ENCODE measurements at places on chromosomes 5 and 9.

DNA sequence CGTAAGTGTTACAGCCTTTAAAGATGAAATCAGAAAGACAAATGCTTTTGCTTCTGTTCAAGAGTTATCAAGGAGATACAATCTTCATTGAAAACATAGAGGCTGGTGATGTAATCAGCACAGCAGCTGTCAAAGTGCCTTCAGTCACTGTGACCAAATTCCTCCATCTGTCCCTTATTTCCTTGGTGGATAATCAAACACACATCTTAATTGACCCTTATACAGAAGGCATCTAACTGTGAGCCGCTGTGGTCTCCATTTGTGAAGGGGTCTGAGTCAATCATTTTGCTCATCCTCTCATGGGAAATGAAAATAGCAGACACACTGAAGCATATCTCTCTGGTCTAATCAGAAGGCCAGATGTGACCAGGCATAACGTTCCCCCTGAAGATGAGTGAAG lies 130.1 kb upstream of the TLR4 start:
- no peak for DNase-seq

- no peak for DNase-seq
These were observed 548.6 kb upstream of the TLE4 start for GRCh38 chr9:79023134-79023580.

DNA sequence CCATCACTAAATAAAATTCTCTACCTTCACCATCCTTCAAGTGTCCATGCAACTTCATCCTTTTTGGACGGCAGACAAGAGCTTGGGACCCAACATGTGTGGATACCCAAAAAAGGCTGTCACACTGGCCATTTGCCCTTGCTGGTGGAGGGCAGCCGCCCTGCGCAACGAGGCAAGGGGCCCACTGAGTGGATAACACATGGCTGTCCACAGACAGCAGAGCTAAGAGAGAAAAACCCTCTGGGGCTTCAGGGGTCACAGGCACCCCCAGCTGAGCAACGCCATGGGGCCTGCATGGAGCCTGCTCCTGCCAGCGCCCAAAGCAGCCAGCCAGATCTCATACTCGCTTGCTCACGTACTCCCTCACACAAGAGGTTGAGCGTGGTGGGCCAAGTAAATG lies 205.9 kb upstream of the NREP start:
- no peak for DNase-seq

- DNase-seq, result no peak
These were observed 2.2 kb downstream of the GABRB2 start for GRCh38 chr5:161544350-161544765.

- DNase-seq, result no peak
These were observed 94.2 kb downstream of the DPYSL3 start for GRCh38 chr5:147415651-147416050.

DNA sequence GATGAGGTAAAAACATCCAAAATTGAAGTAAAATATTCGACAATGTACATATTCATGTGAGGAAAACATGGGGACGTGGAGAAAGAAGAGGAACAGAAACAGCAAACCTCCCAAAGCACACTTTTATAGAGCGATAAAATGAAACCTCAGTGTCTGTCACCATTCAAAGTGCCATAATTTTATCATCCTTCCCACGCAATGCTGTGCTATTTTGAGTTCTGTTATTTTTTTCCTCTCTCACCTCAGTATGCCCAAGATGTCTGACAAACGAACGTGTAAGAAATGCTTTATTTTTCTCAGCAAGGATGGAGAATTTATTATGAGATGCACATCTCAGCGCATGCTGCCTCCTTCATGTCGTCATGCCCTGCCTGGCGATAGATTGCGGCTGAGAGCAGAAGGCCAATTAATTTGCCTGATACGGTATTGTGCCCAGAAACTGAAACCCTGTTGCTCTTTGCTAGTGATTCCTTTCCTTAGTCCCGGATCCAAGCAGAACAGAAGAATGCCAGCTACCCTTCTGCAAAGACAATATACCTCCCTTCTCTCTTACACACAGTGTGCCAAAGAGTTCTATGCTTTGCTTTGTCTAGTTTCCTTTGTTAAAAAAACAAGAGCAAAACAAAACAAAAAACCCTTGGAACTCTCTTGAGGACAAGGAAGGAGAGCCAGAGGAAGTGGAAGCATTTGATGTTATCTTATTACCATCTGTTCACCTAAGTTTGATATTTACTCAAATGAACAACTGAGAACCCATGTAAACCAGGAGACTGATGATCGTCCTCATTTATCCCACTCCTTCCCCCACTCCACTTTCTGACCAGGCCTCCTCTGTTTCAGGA lies 192.4 kb downstream of the SEMA6A start:
- DNase-seq, result no peak

DNA sequence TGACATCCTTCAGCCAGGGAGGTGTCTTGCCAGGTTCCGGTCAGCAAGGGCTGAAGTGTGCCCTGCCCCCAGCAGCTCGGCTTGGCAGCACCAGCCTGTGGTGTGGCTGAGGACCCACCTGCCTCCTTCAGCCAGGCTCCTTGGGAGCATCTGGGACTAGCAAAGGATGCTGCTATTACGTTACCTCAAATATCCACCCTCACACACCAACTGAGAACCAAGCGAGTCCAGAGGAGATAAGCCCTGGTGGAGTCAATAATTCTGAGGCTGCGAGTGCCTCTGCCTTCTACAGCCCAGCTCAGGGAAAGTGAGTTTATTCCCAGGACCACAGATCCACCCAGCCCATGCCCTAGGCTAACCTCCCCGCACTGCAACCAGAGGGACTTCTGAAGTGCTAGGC lies 57.1 kb upstream of the FSTL4 start:
- DNase-seq, result no peak

- no peak for DNase-seq
These were observed 225.3 kb downstream of the AGTPBP1 start for GRCh38 chr9:85516455-85516854.

GRCh38 chr9:1929134-1929533 lies 86.0 kb upstream of the SMARCA2 start:
- no peak for DNase-seq

DNA sequence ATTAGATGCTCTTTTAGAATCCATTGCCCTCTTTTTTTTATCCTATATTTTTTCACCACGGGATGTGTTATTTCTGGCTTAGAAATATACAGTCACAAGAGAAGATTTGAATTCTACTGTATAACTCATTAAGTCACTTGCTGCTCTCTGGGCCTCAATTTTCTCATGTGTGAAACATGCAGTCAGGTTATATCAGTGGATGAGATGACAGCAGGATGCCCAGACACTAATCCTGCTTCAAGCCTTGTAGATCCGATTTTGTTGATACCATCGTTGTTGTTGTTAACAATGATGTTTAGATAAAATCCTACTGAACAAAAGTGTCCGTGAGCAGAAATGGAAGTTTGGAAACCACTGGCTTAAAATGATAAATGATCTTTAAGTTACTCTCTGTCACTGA lies 421.9 kb upstream of the DMAC1 start:
- no peak for DNase-seq

- DNase-seq, result no peak
These were observed 1.8 kb downstream of the MCIDAS start for GRCh38 chr5:55225346-55225745.

DNA sequence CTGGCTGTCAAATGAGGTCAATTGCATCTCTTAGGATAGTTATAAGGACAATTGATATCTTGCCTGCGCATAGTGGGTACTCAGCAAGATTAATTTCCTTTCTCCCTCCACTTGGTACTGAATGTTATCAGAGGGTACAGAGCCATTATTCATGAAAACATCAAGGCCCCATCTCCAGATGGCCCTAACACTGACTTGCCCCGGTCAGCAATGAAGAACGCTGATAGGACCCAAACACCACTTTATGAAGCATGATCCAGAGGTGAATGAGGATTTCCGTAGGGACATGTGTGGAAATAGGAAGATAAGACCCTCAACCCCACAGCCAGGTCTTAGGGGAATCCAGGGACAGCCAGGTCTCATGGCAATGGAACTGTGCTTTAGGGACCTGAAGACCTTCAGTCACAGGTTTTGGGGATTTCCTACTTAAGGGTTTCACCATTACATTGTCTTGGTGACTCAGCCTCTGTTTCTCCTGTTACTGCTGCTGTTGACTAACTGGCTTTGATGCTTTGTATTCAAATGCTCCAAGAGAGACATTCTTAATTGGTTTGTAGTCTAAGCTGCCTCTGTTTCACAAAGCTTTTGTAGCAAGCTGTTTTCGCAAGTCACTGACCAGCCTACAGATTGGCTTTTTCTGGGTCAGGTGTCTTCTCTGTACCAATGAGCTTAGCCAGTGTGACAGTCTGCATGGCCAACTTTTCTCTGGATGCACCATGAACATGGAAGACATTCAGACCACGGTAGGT lies 35.3 kb upstream of the IQGAP2 start:
- no peak for DNase-seq

DNA sequence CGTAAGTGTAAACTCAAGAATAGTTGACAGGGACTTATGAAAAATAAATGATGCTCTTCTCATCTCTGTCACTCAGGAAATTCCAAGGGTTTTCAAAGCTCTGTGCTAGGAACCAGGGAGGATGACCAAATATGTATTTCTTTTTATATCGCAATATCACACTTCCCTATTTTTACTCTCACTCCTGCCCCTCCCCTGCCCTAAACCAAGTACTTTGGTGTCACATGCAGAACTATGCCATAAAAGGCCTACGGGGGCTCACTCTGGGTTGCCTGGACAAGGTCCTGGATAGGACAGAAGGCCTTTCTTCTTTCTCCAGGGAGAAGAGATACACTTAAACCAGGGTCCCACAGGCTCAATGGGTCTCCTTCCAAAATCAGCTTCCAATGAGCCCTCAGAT lies 8.3 kb upstream of the RETREG1 start:
- no peak for DNase-seq

GRCh38 chr9:134597957-134598883 lies 43.4 kb upstream of the COL5A1 start:
- no peak for DNase-seq

DNA sequence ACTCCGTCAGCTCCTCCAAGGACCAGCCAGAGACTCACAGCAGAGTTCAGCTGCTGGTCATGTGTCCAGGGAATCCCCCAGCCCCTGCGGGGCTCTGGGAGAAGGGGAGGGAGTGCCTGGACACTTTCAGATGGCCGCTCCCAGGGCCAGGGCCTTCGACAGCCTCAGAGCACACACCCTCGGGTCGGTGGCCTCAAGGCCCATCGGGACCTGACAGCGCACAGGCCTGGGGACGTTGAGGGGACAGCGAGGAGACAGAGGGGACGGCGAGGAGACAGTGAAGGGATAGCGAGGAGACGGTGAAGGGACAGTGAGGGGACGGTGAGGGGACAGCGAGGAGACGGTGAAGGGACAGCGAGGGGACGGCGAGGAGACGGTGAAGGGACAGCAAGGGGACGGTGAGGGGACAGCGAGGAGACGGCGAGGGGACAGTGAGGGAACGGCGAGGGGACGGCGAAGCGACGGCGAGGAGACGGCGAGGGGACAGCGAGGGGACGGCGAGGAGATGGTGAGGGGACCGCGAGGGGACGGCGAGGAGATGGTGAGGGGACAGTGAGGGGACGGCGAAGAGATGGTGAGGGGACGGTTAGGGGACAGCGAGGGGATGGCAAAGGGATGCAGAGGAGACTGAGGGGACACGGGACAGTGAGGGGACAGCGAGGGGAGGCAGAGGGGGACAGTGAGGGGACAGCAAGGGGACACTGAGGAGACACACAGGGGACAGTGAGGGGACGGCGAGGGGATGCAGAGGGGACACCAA lies 47.3 kb downstream of the SLC12A7 start:
- DNase-seq, result no peak

GRCh38 chr9:107673861-107674720 lies 184.5 kb upstream of the KLF4 start:
- DNase-seq, result no peak

DNA sequence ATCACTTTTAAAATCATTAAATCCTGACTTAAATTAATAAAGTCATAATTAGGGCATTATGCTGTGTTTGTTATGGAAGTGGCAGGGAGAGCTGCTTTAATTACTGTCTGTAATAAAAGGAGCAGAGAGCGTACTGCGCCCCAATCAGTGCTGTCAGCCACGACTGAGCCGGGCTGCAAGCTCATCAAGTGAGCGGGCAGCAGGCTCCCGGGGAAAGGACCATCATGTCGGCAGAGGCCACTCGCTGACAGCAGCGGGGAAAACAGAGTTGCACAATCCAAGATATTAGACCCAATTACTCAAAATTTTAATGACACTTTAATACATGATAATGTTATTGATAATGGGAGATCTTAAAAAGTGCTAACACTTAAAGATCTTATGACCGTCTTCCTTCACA lies 181.6 kb downstream of the AP3B1 start:
- DNase-seq, result no peak

DNA sequence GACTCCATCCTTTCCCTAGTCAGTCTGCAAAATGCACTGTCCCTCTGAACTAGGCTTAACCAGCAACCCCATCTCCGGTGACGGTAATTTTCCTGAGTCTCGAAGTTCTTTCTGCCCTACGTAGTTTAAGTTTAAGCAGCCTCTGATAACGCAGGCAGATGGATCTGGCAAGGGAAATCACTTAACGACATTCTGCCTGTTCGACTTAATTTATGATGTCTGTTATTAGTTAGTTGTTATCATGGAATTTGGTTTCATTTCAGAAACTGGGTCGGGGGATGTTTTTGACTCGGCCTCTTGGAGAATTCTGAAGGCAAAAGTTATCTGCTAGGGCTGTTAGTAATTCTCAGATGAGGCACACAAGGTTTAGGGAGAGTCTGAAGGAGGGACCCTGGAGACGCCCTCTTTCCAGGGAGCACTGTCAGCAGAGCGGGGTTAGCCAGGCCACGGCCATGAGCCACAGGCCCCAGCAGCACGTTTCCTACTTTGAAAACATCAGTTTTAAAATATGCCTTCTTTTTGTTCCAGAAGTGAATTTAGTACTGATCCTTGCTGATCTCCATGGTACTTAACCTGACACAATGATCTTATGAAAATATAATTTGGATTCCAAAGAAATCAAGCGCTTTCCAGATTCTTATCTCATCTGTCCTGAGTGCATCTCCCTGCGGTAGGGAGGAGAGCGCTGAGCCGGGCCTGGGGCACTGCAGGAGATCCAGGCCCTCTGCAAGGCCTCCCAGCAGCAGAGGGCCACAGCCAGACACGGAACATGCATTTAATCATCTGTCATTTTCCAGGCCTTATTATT lies 171.0 kb upstream of the OTULINL start:
- DNase-seq, result no peak

DNA sequence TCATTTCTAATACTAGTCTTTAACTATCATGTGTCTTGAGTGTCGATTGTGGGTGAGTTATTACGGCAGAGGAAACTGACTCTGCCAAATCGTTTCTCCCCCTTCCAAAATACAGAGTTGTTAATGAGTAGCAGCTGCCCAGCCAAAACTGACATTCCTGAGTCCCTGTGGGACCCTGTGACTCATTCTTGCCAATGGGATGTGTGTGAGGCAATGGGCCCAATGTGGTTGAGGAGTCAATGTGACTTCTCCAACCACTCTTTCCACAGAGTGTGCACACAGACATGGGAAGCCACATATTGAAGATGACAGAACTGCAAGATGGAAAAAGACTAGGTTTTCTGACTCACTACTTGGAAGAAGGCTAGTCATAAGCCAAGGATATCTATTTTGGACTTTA lies 434.7 kb downstream of the DTWD2 start:
- no peak for DNase-seq

GRCh38 chr9:134637696-134638501 lies 3.7 kb upstream of the COL5A1 start:
- no peak for DNase-seq

All from stimulated activated CD4-positive, alpha-beta T cell treated with anti-CD3 and anti-CD28 coated beads, TNF-alpha, amount 100 ng/mL, for 1 hour (primary cell).